ENCODE measurements at places on chromosomes 6 and 20.

GRCh38 chr20:43689165-43689564, 22.3 kb downstream of the MYBL2 start:
- DNase-seq = no peak

- DNase-seq = no peak
Measured at GRCh38 chr6:71334768-71335167, 46.2 kb downstream of the OGFRL1 start.

DNA sequence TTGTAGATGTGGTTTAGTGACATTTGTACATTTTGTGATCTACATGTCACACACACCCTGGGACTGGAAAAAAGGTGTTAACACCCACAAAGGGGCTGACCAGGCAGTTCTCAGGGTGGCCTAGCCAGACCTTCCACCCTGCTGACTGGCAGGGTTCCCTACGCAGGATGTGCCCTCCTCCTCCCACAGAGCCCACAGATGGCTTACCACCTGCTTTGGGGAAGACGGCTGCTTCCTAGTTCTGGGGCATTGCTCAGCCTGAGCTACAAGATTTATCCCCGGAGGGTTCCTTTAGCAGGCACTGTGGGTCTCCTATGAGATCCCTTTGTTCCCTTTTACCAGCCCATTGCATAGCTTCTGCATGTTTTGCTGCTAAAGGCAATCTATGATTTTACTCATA, 35.1 kb downstream of the SNAP25 start:
- no peak for DNase-seq

DNA sequence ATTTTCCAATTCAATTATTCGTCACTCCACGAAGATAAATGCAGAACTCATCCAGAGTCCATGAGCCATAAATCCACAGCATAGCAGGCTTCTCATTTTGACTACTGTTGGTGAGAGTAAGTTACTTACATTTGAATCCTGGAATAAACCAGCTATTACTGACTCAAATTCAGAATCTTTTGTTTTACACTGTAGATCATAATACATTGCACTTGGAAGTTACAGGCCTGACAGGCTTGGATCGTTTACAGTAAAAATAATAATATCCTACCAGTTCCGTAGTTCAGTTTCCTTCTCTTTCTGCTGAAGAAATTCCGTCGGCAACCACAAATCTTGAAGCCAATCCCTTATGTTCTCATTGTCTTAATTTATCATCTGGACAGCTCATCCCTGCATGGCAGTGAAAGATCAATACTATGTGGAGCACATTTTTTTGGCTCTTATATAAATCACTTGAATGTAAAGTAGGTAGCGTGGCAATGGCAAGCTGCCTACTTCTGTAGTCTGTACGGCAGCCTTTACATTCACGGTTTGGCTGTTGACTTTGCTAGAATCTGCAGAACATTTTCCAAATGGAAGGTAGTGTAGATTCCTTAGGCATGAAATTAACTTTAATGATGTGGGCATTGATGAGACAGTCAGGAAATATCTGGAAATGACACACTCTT, 142.9 kb downstream of the WDR27 start:
- DNase-seq = no peak

GRCh38 chr6:163329991-163330390, 84.5 kb upstream of the QKI start:
- DNase-seq = no peak

GRCh38 chr6:156107624-156108101, 652.0 kb upstream of the NOX3 start:
- DNase-seq = no peak

GRCh38 chr6:167555836-167556235, 230.9 kb downstream of the TTLL2 start:
- no peak for DNase-seq

GRCh38 chr6:46323312-46323965, 152.7 kb upstream of the ENPP5 start:
- no peak for DNase-seq

- no peak for DNase-seq
Measured at GRCh38 chr20:57605878-57606277, 14.3 kb downstream of the ZBP1 start.

DNA sequence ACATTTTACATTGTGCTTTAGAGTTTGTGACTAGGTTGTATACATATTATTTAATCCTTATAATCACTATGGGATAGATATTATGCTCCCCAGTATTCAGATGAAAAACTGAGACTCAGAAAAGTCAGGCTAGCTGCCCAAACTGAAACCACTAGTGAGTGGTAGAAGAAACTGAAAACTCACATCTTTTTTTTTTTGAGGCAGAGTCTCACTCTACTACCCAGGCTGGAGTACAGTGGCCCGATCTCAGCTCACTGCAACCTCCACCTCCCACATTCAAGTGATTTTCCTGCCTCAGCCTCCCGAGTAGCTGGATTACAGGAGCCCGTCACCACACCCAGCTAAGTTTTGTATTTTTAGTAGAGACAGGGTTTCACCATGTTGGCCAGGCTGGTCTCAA, 22.2 kb downstream of the RNF24 start:
- DNase-seq = no peak

GRCh38 chr20:52985687-52986086, 13.5 kb downstream of the TSHZ2 start:
- no peak for DNase-seq

DNA sequence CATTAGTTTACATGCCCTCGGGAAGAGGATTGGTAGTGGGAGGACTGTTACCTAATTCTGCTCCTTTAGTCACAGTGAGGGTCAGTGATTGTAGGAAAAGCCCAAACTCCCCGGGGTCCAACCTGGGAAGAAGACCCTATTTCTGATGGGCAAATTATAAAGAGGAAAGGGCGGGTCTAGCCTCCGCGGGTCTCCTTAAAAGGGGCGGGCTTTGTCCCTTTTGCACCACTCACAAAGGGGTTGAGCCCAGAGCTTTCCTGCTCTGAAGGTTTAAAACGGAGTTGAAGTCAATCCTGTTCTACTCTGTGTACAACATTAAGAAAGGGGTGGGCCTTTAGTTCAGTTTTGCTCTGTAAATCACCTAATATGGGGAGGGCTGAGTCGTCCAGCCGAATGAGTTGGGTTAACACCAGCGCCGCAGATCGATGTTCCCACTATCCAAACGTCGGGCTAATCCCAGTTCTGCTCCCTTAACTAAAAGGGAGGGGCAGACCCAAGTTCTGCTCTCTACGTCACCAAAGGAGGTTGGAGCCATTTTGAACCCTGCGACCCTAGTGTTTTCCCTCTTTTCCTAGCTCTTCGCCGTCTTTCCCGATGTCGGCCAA, 920 bp upstream of the RNF5 start:
- no peak for DNase-seq

DNA sequence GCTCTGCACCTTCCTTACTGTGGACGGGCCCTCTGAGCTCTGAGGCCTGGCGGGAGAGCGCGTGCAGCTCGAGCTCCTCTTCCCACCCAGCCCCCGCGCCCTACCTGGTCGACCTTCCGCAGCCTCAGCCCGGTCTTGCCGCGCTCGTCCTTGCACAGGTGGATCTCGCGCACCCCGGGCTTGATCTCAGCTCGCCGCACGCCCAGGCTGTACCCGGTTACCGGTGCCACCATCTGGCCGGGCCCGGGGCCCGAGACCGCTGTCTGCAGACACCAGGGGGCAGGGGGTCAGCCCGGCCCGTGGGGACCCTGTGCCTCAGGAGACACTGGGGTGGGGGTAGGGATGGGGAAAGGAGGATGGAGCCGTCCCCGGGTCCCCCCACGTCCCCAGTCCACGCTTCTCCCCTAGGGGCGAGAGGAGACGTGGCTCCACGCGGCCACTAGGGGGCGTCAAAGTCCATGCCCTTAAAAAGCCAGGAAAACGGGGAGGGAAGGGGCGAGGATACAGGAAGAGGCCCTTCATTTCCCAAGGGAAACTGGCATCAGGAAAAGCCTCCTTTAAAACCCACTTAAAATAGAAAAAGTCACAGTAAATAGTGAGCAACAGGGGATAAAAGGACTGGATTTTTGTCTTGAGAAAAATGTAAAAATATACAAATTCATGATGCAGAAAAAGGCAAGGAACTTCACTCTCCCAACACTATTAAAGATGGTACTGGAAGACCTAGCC, 15.5 kb downstream of the SDCBP2 start:
- peak; percentile 27 for DNase-seq

DNA sequence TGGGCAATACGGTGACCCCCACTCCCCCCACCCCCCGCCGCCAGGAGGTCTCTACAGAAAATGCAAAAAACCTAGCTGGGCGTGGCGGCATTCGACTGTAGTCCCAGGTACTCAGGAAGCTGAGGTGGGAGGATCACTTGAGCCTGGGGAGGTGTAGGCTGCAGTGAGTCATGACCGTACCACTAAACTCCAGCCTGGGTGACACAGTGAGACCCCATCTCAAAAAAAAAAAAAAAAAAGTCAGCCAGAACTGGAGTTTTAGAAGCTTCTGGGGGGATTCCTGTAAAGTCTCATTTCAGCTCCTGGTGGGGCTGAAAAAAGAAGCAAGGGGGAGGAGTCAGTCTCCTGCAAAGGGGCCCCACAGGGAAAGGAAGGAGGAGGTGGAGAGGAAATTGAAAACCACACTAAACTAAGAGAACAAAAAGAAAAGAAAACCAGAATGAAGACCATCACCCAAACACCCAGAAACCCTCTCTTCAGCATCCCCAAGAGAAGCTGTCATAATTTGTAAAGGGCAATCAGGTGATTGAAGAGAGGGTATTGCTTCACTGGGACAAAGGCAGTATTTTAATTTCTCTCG, 50.4 kb downstream of the NOL4L start:
- DNase-seq = no peak

DNA sequence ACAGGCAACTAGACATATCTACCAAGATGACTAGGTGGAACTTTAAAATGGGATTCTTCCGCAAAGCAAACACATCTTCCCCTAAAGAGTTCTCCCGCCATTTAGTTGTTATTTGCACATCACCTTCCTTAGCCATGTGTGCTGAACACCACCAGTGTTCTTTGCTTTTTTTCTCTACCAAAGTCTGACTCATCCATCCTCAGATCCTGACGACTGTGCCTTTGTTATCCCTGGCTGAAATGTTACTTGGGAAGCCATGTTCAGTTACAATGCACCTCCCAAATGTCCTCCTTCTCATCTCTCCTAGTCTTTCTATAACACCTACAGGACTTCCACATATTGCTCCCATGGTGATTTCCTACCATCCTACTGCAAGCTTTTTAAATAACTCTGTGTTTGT, 593.5 kb upstream of the ARID1B start:
- DNase-seq = no peak

DNA sequence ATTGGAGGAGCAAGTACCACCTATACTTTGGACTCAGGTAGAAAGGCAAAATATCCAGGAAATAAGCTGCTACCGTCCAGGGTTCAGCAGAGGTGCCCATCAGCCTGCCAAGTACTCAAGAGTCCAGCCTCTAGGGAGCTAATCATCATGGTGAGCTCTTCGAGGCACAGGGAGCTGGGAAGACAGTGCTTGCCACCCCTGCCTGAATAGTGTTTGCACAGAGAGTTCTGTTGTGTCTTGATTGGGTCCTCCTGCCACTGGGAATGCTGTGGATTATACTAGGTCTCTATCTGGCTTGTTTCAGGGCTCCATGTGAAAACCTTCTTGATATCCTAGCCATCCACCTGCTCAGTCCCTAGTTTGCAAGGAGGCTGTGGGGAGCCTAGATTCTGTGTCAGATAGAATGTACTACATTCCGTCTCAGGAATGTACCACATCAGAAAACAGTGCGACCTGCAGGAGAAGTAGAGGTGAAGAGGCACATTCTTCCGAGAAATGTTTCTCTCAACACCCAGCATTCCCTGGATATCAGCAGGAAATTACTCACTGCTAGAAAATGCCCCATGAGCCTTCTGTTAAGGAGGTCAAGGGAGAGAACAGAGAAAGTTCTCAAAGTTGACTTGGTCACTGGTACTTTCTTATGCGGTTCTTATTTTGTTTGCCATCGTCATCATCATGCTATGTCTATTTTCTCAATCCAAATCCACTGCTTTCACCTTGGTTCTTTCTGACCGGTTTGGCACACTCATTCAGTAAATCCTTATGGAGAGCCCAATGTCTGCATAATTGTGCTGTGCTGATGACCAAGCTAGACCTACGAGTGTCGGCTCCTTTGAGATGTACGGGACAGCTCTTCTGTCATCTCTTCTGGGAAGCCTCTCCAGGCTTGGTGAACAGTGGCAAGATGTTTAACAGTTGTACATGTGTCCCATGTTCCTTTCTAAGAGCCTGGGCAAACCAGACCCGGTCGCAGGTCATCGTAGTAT, 30.7 kb downstream of the PTPN1 start:
- DNase-seq = no peak

- DNase-seq = no peak
Measured at GRCh38 chr6:89939144-89939543, 44.9 kb downstream of the GJA10 start.

DNA sequence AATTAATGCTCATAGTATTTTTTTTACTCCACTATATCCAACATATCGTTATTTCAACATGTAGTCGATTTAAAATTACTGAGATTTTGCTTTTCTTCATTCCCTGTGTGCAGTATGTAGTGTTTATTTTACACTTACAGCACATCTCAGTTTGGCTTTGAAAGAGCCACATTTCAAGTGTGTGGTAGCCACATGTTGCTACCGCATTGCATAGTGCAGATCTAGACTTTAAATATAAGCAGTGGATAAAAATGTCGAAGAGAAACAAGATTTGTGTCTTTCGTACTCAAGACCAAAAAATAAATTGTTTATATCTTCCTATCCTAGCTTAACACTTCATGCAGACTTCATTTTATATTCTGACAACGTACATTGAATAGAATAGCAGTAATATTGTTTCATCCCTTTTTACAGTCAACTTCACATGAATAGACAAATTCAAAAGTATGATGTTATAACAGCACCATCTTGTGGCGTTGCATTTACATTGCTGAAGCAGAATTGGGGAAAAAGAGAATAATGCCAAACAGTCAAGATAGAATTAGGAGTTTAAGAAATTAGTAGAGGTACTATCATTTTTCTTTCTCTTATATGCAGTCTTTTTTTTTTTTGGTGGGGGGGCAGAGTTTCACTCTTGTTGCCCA, 29.9 kb downstream of the FBXO5 start:
- DNase-seq = no peak

GRCh38 chr6:31631681-31632278, 11.3 kb downstream of the PRRC2A start:
- DNase-seq = no peak

DNA sequence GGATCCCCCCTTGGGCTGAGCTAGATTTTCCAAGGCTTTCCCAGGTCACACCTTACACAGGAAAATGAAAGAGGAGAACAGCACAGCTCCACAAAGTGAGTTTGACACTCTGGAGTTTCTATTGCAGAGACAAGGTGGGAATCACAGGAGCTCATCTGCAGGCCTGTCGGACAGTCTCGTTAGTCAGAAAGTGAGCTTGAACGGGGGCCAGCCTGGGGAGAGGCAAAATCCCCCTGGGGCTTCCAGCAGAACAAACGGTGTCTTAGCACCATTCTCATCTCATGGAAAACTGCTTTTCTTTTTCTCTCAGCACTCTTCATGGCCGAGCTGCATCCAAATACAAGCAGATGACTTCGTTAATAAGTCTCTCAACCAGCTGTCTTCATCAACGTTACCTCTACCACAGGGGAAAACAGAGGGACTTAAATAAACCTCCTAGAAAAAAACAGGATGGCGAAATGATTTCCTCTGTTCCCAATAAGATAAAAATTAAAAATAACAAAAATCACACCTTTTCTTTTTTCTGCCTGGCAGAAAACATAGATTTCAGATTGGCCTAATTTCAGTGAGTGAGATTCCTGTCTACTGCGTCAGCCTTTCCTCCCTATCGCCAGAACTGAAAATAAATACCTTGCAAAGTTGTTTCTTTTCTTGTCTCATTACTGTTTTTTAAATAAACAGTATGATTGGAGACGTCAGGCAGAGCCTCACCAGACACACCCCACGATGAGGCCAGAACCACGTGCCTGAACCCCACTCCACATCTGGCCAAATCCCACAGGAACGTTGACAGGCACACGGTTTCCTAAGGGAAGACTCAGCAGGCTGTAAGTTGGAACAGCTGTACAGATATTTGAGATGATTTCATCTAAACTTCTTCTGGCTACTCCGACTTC, 219.0 kb downstream of the TTLL2 start:
- DNase-seq = no peak

Measured in stimulated activated CD4-positive, alpha-beta T cell treated with anti-CD3 and anti-CD28 coated beads, Interleukin-15, amount 100 ng/mL, for 1 hour (primary cell).